ENCODE measurements at places on chromosomes 12 and 14.

GRCh38 chr12:53660041-53660440 is 15.8 kb downstream of the ATP5MC2 start:
- DNase-seq, result no peak

DNA sequence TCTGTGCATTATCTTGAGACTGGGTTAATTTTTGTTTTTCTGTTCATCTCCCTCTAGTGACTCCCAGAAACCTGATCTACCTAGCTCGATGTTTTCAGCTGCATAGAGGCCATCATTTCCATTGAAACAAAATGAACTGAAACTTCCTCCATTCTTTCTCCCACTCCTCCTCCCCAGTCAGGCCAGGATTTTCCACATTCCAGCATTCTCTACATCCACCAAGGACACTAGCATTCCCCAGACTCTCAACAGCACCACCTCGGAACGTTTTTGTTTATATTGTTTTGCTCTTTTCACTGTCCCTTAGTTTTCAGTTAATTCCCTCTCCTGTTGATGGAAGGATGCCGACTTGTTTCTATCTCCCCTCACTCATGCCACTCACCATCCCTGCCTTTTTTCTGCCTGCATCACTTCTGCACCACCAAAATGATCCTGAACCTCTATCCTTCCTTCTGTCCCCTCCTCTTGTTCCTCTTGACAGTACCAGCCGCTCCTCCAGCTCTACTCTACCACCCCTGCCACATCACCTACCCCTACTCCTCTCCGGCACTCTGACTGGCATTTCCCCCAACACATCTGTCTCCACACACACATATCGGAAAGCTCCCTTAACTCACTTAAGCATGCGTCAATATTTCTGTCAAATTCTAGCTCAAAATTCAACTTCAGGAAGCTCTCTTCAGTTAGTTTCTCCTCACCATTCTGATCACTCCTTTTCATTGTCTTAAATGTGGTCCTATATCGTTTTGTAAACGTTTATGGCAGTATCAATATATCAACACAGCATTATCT is 13.2 kb downstream of the OR6S1 start:
- DNase-seq, result no peak

- DNase-seq, result no peak
Measured at GRCh38 chr14:33555710-33556350, 395.0 kb downstream of the EGLN3 start.

GRCh38 chr12:39935275-39935674 is 170.6 kb downstream of the SLC2A13 start:
- DNase-seq, result no peak

DNA sequence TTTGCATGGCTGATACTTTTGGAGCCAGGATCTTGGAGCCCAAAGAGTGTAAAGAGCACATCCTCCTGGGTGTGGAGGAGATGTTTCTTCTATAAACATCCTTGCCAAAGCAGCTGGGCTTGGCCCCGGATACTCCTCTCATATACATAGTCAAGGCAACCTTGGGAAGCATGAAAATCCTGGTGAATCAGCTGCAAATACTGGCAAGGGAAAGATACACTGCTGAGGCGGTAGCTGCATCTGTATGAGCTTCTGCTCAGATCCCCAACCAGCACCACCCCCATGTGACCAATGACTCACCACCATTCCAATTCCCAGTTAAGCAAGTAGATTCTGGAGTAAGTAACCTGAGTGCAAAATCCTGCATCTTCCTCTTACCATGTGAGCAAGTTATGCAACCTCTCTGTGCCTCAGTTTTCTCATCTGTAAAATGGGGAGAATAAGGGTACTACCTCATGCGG is 567.4 kb downstream of the MED13L start:
- no peak for DNase-seq

DNA sequence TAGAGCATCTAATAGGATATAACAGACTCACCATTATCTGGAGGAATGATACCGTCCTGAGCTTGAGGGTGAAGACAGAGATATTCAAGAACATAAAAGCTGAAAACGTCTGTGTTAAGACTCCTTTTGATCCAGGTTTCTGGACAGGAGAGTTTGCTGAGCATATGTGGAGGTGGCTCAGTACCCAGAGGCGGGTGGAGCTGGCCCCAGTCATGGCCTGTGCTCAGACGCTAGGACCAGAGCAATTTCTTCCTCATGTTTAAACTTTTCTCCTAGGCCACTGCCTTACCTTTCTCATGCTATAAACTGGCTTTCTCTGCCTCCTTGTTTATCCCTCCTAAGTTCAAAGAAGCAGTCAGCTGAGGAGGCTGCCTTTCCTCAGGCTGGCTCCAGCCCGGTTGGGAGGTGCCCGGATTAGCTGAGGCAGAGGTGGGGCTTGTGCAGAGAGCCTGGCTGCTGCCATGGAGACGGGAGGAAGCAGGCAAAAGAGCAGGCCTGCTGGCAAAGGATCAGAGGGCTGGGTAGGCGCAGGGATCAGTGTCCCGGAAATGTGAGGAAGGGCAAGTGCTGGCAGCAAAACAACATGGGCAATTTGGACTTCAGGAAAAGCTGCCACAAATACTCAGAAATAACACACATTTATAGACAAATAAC is 13.7 kb downstream of the COA8 start:
- DNase-seq, result no peak

Data from stimulated activated CD4-positive, alpha-beta T cell treated with anti-CD3 and anti-CD28 coated beads, Interleukin-1b, Interleukin-23, amount 100 ng/mL, for 1 hour (primary cell).